ENCODE measurements at places on chromosomes 13 and 19.

DNA sequence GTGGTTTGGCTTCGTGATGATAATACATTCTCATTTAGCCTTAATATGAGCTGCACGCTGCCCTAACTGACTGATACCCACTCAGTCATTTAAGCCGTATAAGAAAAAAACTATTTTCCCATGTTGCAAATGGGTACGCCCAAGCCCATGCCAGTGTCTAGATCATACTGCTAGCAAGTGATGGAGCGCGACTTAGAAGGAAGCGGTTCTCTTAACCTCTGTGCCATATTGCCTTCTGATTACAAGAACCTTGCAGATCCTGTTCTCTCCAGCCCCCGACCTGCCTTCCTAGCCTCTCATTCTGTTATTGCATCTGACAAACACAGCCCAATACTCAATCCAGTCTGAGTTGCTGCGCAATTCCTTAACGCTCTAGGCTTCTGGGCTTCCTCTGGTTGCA, 603 bp downstream of the GPALPP1 start:
- no peak for DNase-seq

DNA sequence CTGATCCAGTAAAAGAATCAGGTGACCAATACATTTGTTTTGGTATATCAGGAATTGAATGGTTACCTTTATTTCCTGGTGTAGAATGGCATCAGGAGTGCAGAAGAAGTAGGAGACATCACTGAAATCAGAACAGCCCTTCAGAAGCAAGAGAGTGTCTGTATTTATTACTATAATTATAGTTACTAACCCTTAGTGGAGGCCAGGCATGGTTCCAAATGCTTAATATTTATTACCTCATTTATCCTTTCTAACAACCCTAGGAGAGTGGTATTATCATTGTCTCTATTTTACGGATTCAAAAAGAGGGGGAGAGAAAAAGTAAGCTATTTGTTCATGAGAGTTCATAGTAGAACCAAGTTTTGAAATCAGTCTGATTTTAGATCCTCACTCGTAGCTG, 1292.9 kb downstream of the PCDH9 start:
- peak; percentile 51 for DNase-seq

DNA sequence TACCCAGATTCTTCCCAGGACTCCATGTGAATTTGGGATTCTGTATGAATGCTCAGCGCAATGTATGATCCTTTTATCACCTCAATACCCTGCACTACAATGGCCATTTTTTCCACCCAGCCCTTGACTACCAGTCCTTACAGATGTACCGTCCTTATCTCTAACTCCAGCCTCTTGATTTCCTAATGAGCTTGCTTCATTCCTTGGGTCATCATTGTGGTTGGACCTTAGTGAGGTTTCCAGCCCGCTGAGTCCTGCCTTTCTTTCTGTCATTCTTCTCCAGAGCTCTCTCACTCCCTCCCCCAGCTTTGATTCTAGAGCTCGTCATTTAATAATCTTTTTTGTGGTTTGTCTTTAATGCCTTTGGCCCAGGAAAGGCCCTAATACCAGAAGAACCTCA, 438.5 kb downstream of the ZNF536 start:
- DNase-seq = no peak

DNA sequence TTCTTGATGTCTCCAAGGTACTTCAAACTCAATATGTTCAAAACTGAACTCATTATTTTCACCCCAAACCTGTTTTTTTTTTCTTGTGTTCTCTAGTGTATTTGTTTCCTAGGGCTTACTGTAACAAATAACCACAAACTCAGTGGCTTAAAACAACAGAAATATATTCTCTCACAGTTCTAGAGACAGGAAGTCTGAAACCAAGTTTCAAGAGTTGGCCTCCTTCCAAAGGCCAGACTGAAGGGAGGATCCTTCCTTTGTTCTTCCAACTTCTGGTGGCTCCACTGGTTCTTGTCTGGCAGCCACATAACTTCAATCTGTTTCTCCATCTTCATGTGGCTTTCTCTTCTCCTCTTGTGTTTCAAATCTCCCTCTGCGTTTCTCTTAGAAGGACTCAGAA, 62.0 kb upstream of the PDCD5 start:
- no peak for DNase-seq

DNA sequence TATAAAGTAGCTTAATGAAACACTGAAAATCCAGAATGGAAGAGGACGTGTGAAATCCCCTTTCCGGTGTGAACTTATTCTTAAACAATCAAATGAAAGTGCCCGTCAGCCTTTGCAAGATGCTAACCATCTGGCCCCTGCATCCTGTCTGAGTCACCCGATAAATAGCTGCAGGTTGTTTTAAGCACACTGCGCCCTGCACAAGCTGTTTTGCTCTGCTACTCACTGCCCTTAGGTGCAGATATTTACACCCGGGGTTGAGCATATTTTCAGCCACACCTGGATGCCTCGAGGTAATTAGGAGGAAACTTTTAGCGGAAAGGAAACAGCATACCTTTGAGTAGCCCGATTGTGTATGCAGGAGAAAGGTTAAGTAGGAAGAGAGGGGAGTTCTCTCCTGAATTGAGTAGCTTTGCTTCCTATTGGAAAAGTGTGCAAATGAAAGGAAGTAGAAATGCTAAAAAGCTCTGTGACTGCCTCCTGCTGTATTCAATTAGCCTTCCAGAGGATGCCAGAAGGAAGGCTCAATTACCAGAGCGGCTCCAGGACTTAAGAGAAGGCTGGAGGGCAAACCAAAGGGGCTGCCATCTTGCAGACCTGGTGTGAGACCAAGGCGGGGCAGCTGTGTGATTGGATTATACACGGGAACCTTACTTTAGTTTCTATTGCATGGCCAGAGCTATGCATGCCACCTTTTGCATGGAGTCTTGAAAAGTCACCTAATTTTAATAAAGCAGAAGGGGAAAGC, 42.5 kb downstream of the IRS2 start:
- DNase-seq = no peak

GRCh38 chr13:51971520-51972426, 39.5 kb downstream of the ATP7B start:
- no peak for DNase-seq

GRCh38 chr19:10431254-10431942, 11.1 kb downstream of the PDE4A start:
- DNase-seq = no peak

DNA sequence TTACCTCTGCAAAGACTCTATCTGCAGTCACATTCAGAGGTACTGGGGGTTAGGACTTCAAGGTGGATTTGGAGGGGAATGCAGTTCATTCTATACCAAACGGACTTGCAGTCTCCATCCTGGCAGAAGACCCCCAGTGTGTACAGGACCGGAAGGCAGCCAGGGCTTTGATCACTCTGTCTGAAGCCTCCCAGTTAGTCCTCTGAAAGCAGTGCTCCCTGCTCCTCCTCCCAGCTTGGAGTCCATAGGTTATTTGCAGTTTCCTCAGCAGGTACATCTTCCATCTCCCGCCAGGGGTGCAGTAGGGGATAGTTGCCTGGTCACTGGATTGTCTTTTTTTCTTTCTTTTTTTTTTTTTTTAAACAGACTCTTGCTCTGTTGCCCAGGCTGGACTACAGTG, 78.8 kb upstream of the KCTD15 start:
- DNase-seq = no peak

- DNase-seq = peak; percentile 65
These were observed 21.1 kb downstream of the PRR36 start for GRCh38 chr19:7852851-7853769.

DNA sequence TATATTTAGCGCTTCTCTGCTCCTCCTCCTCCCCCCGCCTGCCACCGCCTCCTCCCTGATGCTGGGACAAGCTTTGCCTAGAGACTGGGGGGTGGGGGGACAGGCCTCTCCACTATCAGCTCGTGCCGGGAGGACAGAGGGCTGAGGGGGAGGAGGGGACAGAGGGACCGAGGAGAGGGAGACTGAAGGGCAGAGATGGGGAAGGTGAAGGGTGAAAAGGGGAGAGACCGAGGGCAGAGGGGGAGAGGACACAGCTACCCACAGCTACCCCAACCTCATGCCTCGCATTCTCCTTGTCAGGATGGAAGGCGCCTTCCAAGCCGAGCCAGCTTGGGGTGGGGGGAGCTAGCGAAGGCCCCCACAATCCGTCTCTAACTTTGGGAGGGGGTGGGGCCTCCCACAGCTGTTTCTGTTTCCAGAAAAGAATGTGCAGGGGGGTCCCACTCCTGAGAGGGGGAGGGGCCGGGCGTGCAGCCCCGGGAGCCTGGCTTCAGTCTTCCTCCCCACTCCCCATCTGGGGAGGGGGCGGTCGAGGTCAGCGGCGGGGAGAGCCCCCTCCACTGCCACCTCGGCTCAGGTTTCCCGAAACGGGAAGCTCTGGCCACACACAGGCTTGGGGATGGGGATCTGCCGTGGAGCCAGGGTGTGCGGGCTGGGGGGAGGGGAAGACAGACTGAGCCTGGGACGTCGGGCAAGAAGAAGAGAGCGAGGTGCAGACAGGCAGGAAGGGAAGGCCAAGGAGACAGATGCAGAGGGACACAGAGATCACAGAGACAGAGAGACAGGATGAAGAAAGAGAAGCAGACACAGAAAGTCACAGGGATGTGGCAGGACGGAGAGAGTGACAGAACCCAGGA, 1.6 kb downstream of the DACT3 start:
- no peak for DNase-seq

DNA sequence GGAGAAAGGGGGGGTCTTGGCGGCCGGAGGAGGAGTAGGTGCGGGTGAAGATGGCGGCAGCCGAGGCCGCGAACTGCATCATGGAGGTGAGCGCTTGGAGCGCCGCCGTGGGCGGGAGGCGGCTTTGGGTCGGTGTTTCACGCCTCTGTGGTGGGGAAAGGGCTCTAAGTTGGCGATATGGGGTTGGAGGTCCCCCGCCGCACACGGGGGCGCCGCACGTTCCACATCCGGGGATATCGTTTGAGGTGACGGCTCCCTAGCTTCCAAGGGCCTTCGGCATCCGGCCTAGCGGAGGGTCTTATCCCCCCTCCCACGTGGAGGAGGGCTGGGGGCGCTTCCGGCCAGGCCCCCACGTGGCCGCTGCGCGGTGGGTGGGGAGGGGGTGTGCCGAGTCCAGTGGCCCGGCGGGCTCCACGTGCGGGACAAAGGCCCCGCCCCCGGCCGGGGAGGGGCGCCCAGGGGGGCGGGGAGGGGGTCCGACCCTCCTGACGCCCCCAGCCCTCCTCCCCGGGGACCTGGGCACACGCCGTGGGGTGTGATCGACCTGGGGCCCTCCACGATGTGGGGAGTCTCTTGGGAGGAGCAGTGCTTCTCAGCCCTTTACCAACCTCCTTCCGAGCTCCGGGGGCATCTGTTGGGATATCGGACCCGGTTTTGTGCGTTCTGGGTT, at the start of gene PRMT1:
Gene PRMT1, plus strand, starts transcription at position 41 of the 670 bp plus-strand sequence. Its CDS starts 10 bp downstream, at position 51.
- DNase-seq = no peak

DNA sequence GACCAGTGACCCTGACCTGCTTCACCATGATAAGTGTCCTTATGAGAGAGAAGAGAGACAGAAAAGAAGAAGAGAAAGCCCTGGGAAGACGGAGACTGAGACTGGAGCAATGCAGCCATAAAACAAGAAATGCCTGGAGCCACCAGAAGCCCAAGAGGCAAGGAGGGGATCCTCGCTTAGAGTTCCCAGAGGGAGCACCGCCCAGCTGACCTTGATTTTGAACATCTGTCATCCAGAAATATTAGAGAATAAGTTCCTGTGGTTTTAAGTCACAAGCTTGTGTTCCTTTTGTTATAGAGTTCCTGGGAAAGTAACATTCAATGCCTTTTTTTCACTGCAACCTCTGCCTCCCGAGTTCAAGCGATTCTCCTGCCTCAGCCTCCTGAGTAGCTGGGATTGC, 20.2 kb downstream of the CERS1 start:
- DNase-seq = no peak
